ENCODE measurements at places on chromosomes 2 and 18.

- DNase-seq = no peak
Observed at GRCh38 chr2:160876765-160877164, 283.5 kb upstream of the TANK start.

DNA sequence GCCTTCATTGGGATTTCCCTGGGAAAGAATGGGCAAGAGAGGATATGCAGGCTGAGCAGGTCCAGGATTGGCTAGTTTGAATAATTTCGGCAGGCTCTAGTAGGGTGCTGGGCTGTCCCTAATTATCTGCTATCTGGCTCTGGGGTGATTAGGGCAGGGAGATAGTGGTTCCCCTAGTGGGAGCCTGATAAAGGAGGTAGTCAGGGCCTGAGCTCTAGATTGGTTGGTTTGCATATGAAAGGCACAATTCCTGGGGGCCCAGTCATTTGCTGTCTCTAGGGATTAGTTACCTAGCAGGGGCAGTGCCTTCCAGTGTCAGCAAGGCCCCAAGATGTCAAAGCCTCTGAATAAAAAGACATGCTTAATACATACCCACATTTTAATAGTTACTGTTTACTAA lies 690.1 kb upstream of the KLHL29 start:
- DNase-seq = no peak

DNA sequence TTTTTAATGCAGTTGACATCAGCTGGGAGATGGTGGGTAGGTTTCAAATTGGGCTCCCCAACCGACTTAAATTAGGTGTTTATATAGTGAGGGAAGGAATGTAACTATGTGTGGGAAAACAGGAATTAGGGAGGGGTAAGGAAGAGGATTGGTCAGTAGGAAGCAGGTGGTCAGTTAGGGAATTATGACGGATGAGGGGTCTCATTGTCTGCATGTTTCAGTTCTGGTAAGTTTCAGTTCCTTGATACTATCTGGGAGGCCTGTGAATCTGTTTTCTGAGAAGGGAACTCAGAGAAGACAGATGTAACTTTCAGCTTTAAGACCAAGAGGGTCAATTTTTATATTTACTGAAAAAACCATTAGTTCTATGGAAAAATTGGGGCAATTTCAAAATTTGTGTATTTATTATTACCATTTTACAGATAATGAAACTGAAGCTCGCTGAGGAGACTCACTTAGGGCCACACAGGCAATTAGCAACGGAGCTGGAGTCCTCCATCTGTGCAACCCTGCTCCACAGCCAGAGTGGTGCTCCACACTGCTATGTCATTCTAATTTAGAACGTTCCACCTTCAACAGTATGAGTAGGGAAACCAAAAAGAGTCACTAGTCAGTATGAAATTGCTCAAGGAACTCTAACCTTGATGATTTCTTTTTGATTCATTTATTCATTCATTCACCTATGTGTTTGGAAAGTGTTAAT lies 36.0 kb upstream of the CCDC195 start:
- DNase-seq = no peak

GRCh38 chr2:185069107-185069506 lies 470.8 kb downstream of the ZNF804A start:
- no peak for DNase-seq

- no peak for DNase-seq
Observed at GRCh38 chr2:148545390-148546256, 98.9 kb upstream of the EPC2 start.

DNA sequence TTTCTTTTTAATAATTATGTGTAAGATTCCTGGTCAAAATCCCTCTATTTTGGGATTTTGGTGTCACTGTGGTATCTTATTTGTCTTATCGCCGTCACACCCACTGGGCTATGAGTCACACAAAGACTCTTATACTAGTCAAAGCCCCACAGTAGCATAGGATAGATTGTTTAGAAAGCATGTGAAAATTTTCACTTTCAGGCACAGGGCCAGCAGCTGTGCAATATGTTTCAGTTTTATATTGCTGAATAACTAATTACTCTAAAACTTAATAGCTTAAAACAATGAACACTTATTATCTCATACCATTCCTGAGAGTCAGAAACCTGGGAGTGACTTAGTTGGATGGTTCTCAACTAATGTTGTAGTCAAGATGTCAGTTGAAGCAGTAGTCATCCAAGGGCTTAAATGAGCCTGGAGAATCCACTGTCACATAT lies 24.0 kb downstream of the CFAP210 start:
- DNase-seq = no peak

DNA sequence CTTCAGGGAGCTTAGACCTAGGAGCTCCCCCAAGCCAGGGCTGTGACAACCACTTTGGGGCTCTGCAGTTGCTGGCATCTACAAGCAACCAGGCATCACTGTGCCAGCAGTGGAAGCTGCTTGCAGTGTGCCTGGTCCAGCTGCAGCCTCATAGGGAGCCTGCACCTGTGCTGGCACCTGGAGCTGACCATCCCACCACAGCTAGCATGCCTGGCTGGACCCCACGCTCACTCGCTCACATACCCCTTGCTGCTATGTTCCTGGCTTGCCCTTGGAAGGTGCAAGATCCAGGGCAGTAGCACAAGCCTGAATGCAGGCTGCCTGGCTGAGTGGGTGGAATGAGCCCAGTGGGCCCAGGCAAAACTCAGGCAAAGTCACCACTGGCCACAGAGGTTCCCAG lies 82.5 kb downstream of the ZNF804A start:
- no peak for DNase-seq

Measured in GM18507 (cell line).